ENCODE measurements at places on chromosomes 1 and 21.
A peak's percentile ranks its signal among the peaks of the same experiment; 100 is the strongest.

DNA sequence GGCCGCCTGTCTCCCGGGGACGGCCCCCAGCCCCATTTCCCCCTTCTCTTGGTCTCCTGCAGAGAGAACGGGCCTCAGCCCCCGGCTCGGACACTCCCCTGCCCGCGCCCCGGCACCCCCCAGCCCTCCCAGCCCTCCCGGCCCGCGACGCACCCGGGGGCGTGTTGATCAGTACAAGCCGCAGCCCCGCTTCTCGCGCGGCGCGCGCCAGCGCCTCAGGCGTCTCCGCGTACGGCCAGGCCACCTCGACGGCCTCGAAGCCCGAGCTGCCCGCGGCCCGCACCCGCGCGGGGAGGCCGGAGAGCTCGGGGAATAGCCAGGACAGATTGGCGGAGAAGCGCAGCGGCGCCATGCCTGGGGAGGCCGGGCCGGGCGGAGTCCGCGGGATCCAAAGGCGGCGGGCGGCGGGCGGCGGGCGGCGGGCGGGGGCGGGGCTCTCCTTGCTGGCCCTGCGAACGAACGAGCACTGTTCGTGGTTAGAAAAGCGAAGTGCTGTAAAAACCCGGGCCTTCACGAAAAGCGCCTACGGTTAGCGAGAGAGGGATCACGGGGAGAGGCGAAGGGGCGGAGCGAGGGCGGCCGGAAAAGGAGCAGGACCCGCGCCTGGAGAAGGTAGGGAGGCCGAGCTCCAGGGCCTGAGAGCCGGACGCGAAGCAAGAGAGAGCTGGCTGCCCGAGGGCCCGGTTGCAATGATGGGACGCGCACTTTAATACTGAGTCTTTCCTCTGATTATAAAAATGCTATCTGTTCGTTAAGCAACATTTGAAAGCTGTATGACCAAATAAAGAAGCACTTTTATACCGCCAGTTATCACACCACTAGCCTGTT lies at the start of gene HYI:
Gene HYI, minus strand, starts transcription at position 490 of the 828 bp plus-strand sequence. Its CDS starts 138 bp downstream, at position 352.
- DNase-seq = no peak

GRCh38 chr21:26691416-26691815 lies 118.3 kb upstream of the CYYR1 start:
- no peak for DNase-seq

- DNase-seq = no peak
Observed at GRCh38 chr21:34967509-34968289, 81.4 kb downstream of the RUNX1 start.

DNA sequence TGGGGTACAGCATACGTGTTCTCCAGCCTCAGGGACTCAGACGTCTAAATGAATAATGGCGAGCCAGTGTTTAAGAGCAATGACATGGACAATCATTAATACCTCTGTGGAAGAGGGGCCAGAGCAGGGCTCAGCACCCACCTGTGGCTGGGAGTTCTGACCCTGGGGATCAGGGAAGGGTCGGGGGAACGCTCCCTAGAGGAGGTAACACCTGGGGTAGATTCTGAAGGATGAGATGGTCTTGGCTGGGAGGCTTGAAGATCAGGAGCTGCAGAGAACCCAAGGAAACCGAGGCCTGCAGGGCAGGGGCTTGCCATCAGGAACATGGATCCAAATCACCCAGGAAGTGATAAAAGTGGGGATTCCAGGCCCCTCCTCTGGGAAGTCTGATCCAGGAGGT lies 138.2 kb upstream of the RUNX3 start:
- no peak for DNase-seq

GRCh38 chr21:37915497-37915911 lies 753 bp downstream of the KCNJ6 start:
- DNase-seq = no peak

DNA sequence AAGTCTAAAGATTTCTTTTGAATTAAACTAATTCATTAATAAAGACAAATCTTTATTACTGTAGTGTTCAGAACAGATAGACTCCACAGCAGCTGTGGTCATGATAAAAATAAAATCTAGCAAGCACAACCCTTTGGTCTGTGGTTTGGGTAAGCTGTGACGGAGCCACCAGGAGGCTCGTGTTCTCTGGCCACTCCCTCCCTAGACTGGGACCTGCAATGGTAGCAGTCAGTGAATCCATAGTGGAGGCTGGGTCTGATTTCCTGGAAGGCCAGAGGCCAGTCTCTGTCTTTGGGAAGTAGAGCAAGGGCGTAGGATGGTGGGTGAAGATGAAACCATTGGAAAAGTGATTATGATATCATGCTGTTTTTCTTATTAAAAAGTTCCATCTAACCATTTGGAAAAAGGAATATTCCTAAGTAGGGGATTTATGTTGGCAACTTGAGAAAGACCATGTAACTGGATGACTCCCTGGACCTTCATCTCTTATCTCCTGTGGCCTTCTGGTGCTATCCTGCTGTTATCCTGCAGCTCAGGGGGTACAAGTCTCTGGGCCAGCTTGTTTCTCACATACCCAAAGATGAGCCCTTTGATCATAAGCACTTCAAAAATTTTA lies 39.0 kb downstream of the TENT5C start:
- no peak for DNase-seq

- DNase-seq = no peak
Observed at GRCh38 chr1:61425040-61425439, 299.9 kb downstream of the TM2D1 start.

DNA sequence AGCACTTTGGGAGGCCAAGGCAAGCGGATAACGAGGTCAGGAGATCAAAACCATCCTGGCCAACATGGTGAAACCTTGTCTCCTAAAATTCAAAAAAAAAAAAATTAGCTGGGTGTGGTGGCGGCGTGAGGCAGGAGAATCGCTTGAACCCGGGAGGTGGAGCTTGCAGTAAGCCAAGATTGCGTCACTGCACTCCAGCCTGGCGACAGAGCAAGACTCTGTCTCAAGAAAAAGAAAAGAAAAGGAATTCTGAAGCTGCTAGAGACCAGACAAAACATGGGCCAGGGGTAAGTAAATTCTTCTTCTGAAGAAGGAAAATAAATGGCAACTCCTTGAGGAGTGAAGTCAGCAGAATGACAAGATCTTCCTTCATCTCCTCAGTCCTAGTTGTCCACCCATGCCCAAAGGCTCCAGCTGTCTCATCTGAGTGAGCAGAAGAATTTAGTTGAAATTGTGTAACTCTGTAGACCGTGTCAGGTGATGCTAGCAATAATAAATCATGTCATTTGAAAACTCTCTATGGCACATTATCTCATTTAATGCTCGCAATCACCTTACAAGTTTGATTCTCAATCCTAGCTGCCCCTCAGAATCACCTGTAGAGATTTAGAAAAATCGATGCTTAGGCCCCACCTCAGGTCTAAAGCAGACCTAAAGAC lies 14.3 kb downstream of the PDZK1 start:
- DNase-seq = no peak

GRCh38 chr21:43289966-43290365 lies 121.2 kb downstream of the CRYAA start:
- DNase-seq = no peak

GRCh38 chr21:44428281-44428960 lies 26.9 kb upstream of the LRRC3 start:
- DNase-seq = no peak

- peak; percentile 84 for DNase-seq
Observed at GRCh38 chr1:182484531-182485257, 34.7 kb downstream of the RGSL1 start.

DNA sequence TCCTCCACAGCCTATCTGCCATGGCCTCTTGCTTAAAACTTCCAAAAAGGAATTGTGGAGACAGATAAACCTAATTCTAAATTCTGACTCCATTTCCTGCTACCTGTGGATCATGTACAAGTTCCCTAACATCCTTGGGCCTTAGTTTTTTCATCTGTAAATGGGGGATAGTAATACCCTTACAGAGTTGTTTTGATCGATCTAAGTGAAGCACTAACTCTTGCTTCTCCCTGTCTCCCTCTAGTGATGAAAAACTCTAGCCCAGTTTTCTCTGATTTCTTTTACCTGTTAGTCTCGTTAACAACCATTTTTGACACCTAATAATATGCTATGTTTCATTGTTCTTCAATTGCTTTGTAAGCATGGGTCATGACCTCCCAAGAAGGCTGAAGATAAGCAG lies 65.9 kb downstream of the TM2D1 start:
- DNase-seq = no peak

DNA sequence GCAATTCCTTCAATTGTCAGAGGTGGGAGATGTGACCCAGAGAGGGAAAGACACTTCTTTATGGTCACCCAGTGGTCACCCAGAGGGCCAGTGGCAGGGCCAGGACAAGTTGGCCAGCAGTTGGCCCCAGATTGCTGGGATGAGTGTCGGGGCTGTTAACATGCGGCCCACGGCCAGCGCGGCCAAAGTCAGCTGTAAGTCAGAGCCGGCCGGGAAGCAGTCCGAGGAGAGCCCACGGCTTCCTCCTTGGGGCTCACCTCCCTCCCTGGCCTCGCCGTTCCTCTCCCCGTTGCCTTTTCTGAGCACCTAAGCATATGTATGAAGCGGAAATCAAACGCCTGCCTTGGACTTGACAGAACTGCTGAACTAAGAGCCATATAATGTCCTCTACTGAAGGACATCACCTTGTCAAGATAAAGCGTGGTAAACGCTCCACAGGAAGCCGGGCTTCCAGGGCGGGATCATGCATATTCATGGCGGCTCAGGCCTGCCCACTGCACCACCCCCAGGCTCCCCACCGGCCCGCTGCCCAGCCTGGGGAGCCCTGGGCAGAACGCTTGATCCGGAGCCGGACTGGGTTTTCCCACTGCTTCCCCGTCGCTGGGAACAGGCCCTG lies 245.4 kb upstream of the POU3F1 start:
- no peak for DNase-seq

- DNase-seq = no peak
Observed at GRCh38 chr1:224528900-224529299, 87.2 kb upstream of the CNIH3 start.

GRCh38 chr1:231734417-231734816 lies 107.8 kb downstream of the DISC1 start:
- DNase-seq = no peak

GRCh38 chr1:116909512-116910378 lies at the start of gene PTGFRN:
PTGFRN (plus strand) TSS chr1:116909916; CDS start chr1:116910204, 288 bp downstream.
- DNase-seq = no peak

- DNase-seq = no peak
Observed at GRCh38 chr1:41629141-41629540, 144.7 kb upstream of the EDN2 start.

DNA sequence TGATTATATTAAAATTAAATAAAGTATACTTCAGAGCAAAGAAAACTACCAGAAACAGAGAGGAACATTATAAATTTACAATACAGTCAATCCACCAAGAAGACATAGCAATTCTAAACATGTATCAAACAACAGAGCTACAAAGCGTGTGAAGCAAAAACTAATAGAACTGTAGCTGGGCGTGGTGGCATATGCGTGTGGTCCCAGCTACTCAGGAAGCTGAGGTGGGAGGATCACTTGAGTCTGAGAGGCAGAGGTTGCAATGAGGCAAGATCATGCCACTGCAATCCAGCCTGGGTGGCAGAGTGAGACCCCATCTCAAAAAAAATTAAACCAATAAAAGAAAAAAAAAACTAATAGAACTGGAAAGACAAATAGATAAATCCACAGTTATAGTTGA lies 12.3 kb downstream of the CCDC185 start:
- DNase-seq = no peak

DNA sequence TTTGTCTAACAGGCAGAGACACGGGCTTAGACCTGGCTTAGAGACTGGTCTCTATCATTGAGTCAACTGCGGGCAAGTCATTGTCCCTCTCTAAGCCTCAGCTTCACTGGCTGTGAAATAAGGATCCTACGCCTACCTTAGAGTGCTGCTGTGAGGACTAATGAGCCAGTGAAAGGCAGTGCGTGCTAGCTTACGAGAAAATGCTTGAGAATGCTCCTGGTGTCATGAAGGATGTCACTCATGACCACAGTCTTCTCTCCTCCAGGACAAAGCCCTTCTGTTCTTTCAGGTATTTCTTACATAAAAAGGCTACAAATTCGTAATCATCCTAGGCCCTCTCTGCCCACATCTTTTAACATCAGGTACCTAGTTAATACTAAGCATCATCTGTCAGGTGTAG lies 16.5 kb upstream of the A3GALT2 start:
- DNase-seq = no peak

- DNase-seq = no peak
Observed at GRCh38 chr21:37233551-37234146, 33.5 kb downstream of the VPS26C start.

GRCh38 chr1:35884934-35885333 lies 1.9 kb downstream of the AGO1 start:
- no peak for DNase-seq

DNA sequence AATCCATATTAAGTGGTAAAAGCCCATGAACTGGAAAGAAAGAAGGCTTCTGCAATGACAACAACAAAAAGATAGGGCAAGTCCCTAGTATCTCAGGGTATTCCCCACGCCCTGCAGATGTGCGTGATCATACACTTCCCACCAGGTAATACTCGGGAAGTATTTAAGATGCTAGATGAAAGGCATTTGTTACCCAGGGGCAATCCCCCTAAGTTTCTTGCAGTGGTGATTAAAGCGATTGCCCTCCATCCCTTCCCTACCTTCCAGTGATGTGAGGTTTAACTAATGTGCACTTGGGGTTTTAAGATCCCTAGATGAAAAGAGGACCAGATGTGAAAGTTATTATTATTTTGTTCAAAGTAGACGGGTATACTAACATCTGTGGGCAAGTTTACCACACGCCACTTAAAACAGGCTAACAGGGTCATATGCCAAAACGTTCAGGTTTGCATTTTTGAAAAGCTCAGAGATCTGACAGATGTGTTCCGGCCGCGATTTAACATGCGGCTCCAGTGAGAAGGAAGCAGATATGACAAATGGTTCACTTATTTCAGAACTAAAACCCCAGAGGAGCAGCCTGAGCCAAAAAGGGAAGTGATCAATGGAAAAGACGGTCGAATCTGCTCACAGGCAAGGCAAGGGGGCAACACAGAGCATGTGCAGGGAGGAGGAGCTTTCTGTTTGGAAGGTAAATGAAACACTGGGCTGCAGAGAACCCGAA lies 17.4 kb downstream of the TIAM1 start:
- no peak for DNase-seq

DNA sequence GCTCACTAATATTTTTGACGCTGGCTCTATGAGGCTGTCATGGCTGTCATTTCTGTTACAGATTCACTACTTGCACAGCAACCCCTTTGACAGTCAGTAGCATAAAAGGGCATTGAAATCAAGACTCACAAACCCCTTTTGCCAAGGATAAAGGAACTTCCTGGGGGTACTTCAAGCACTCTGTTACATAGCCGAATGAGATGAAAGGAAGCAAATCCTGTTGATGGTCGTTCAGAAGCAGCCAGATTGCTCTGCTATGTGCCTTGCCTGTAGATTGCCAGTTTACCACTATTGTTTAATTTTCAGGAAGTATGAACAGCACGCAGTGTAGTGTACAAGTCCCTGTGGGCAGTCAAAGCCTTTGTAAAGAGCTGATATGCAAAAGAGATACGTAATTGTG lies 296.2 kb downstream of the LRRIQ3 start:
- DNase-seq = no peak
